ENCODE measurements at places on chromosomes 12 and 14. TPM values are rescaled to one million over a fixed set of nuclear protein-coding genes. Genes with fewer than 3 reads are reported as not detected.

- peak; percentile 91 for DNase-seq
Observed at GRCh38 chr12:3253682-3254275, 176.6 kb downstream of the TSPAN9 start.

- DNase-seq = peak; percentile 37
Observed at GRCh38 chr14:76250302-76250701, 98.6 kb downstream of the GPATCH2L start.

- DNase-seq = no peak
Observed at GRCh38 chr14:50402965-50403364, 6.3 kb upstream of the CDKL1 start.

GRCh38 chr12:38056701-38057689 lies 259.6 kb upstream of the ALG10B start:
- DNase-seq = no peak

DNA sequence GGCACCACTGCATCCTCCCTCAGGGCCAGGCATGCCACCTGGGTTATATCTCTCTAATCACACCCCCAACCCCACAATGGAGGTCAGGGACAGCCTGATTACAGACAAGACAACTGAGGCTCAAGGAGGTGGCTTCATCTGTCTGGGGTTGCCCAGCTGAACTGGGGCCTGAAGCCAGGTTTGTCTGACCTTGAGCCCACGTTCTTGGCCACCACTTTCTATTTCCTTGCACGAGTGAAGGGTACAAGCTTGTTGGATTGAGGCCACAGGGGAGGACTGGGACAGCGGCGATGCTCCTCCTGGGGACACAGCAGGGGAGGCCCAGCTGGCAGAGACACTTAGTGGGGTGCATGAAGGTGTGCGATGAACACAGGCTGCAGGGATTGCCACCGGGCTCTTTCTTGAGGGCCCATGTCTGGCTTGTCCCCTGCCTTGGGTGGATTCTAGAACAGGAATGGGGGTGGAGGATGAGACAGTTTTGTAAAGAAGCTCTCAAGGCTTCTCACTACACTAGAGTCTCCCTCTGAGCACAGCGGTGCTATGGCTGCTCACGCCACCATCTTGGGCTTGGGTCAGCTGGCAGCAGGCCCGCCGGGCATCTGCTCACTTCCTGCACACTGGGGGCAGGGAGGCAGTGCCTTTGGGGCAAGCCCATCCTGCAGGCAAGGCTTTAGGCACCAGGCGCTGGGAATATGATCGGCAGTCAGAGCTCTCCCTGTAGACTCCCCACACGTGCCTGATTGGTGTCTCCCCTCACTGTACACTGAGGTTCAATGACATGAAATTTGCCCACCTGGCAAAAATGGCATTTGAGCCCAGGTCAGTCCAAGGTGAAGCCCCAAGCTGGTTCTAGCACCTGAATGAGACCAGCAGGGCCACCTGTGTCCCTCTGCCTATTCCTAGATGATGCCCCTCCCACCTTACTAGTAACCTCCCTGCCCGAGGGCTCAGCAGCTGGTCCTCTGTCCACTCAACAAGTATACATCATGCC lies 16.0 kb downstream of the RITA1 start:
- DNase-seq = no peak

GRCh38 chr14:67515386-67516079 lies 17.6 kb upstream of the PLEKHH1 start:
- DNase-seq = peak; percentile 75

DNA sequence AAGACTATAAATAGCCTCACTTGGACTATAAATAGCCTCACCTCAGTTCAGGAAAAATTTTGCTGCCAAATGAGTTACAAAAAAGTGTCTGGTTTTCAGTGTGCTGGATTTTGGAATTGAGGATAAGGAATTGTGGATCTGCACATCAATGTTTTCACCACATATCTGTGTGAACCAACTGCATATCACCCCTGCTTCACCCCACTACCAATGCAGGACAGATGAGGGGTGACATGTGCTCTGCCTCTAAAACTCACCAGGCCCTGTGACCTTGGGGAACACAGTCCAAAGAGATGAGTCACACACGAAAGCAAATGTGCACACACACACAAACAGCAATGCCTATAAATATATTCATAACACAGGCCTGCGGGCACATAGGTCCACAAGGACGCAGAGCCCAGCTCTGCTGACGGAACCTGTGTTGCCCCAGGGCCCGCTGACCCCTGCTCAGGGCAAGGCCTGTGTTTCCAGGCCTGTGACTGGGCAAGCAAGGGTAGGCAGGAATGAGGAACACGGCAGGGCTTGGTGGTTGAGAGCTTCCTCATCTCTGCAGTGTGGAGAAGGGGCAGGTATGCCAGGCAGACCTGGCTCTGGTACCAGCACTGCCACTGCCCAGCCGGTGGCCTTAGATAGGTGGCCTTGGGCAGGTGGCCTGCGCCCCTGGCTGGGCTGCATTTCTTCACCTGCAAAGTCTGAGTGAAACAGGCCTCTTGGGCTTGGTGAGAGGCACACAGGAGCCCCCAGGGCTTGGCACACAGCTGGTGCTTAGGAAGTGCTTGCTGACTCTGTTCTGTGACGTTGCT lies 82.4 kb downstream of the ARL6IP4 start:
- no peak for DNase-seq

- DNase-seq = peak; percentile 63
Observed at GRCh38 chr14:55438066-55438683, 2.2 kb downstream of the TBPL2 start.

DNA sequence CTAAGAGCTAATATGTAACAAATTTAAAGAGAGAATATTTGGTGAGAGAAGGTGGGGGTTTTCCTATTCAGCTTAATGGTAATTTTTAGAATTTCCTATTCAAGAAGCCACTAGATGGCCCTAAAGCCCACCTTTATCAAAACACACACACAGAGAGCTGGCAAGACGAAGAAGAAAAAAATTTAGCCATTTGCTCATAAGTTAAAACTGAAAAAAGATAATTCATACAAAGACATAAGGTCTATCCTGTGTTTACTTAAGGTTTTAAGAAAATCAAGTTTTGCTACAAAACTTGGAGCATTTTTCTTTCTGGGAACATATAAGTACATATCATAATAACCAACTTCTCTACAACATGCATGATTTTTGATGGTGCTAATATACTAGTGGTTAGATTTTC lies 46.8 kb upstream of the PCED1B start:
- DNase-seq = no peak

DNA sequence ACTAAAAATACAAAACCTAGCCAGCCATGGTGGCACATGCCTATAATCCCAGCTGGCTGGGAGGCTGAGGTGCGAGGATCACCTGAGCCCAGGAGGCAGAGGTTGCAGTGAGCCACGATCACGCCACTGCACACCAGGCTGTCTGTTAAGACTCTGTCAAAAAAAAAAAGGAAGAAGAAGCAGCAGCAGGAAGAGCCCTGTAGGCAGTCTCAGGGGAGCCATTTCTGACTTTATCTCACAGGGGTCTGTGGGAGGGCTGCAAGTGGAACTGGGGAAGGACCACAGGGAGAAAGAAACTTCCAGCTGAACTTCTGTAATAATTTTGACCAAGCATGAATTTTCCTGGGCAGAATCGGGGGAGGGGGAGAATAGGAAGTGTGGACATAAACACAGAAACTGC lies 32.7 kb downstream of the GARIN6 start:
- DNase-seq = no peak

DNA sequence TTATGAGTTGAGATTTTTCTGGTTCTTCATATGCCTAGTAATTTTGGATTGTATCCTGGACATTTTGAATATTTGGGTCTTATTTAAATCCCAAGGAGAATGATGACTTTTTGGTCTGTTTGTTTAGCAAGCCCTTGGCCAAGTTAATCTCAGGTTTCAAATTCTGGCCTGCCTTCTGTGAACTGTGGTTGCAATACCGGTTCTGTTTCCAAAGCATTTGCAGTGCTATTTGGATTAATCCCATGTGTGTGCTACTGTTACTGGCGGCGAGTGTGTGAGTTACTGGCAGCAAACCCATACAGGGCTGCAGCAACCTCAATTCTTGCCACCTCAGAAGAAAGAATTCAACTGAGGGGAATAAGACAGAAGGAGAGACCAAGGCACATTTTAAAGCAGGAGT lies 51.1 kb downstream of the TMEM260 start:
- no peak for DNase-seq

DNA sequence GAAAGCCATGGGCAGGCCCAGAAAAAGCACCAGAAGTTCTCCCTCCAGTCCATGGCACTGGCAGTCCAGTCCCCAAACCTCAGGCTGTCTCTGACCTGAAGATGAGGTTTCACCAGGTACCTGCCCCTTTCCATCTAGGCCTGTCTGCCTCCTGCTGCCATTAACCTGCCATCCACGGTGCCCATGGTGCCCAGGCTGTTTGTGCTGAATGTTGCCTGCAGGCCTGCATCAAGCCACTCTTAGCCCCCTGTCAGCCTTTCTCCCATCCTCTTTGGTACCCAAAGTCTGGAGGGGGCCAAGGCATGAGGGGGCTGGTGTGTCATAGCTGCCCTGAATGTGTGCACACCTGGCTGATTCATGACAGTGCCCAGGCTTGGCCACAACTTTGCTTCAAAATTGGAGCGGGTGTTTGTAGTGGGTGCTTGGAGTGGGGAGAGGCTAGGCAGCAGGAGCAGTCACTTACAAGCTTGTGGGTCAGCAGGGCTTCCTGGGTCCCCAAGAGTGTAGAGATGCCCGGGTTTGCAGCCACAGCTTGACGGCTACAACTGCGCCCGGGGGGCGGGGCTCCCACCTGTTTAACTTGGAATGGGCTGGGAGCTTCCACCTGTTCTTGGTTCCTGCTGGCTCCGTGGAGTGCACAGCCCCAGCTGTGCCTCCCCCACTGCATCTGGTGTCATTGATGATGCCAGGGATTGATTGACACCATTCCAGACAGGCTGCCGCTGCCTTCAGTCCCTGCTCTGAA lies 88.5 kb downstream of the GPHN start:
- no peak for DNase-seq

DNA sequence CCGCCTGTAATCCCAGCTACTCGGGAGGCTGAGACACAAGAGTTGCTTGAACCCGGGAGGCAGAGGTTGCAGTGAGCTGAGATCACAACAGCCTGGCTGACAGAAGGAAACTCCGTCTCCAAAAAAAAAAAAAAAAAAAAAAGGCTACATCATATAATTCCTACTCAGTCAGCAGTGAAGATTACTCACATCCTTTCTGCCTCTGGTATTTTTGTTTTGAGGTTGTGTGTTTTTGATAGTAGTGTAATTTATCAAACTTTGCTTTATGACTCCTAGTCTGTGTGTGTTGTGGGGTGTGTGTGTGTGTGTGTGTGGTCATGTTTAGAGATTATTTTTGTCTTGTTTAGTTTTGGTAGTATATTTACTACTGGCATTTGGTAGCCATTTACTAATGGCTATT lies 29.8 kb upstream of the DLGAP5 start:
- DNase-seq = no peak

DNA sequence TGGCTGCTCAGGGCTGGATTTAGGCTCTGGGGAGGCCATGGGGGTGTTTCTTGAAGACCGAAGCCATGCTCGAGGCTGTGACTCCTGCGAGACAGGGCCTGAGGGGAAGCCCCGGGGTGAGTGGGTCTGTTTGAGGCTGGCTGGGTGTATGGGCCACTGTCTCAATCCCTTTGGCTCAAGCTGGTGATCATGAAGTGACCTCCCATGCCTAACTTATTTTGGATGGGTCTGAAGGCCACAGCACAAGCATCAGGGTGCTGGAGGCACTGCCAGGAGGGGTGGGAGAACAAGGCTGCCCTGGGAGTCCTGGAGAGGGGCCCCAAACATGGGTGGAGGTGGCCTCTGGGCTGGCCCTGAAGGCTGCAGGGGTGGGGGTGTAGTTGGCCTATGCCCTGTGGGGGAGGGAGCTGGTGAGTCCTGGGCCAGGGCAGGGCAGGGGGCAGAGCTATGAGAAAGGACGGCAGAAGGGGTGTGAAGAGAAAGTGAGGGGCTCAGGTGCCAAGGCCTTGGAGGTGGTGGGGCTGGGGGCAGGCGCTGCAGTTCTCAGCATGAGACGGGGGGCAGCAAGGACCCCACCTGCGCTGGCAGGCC lies 100.9 kb downstream of the KIF26A start:
- peak; percentile 20 for DNase-seq

The TSPAN8 gene
- 0.48 TPM for total RNA-seq

The GLIPR1L2 gene
- total RNA-seq = not detected

The SERPINA12 gene
- total RNA-seq = not detected

The SPATA7 gene
- 20.6 TPM for total RNA-seq

The PRB2 gene
- not detected for total RNA-seq

The OVCH1 gene
- not detected for total RNA-seq

The CBLN3 gene
- total RNA-seq = 2.1 TPM

All from endodermal cell (in vitro differentiated cells).